CD4-positive, alpha-beta T cell treated with Interleukin-4 for 1 hour (primary cell): ENCODE measurements at places on chromosomes 13 and 19.

DNA sequence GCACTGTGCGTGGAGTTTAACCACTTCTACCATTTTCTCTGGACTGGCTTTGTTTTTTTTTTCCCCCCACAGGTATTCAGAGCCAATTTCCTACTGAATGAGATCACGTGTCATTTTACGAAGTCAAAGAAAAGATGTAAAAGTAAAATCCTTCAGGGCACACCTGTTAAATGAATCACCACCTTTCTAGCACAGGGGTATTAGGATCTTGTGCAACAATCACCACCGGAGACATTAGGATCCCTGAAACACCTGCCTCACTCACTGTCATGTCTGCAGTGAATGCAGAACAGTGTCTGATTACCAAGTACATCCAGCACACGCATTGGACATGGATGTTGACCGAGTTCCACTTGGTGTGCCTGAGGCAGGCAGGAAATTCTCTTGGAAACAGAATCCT lies 17.2 kb downstream of the BRD4 start:
- DNase-seq = no peak

DNA sequence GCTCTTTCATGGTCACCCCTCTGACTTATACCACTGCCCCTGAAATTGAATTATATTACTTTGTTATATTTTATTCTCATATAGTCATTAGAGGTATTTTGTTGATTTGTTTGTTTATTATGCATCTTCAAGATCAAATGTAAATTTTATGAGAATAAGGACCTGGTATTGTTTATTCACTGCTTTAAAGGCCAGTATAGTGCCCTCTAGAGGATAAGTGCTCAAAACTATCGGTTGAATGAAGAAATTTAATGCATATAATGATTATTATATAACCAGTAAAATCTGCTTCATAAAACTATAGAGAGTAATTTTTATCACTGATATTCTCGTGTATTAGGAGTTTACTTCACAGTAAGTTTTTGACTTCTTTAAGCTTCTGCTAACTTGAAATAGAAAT lies 1401.9 kb downstream of the SLITRK1 start:
- DNase-seq = no peak

DNA sequence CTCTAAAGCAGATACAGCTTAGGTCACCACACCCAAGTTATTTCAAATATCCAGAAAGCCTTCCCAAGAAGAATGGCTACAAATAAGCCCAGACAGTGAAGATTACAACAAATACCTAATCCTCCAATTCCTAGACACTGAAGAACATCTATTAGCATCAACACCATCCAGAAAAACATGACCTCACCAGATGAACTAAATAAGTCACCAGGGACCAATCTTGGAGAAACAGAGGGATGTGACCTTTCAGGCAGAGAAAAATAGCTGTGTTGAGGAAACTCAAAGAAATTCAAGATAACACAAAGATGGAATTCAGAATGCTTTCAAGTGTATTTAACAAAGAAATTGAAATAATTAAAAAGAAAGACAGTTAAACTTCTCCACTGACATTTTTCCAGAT lies 15.0 kb upstream of the CLC start:
- DNase-seq = no peak

- no peak for DNase-seq
Observed at GRCh38 chr13:106349080-106349931, 186.2 kb downstream of the EFNB2 start.

GRCh38 chr13:53052675-53053074 lies 24.1 kb downstream of the OLFM4 start:
- no peak for DNase-seq

- DNase-seq = no peak
Observed at GRCh38 chr19:30686176-30686820, 314.1 kb downstream of the ZNF536 start.

GRCh38 chr19:37594982-37595382 lies 306 bp downstream of the ZNF540 start:
- DNase-seq = peak; percentile 82

- no peak for DNase-seq
Observed at GRCh38 chr13:100535426-100536135, 53.0 kb downstream of the GGACT start.

DNA sequence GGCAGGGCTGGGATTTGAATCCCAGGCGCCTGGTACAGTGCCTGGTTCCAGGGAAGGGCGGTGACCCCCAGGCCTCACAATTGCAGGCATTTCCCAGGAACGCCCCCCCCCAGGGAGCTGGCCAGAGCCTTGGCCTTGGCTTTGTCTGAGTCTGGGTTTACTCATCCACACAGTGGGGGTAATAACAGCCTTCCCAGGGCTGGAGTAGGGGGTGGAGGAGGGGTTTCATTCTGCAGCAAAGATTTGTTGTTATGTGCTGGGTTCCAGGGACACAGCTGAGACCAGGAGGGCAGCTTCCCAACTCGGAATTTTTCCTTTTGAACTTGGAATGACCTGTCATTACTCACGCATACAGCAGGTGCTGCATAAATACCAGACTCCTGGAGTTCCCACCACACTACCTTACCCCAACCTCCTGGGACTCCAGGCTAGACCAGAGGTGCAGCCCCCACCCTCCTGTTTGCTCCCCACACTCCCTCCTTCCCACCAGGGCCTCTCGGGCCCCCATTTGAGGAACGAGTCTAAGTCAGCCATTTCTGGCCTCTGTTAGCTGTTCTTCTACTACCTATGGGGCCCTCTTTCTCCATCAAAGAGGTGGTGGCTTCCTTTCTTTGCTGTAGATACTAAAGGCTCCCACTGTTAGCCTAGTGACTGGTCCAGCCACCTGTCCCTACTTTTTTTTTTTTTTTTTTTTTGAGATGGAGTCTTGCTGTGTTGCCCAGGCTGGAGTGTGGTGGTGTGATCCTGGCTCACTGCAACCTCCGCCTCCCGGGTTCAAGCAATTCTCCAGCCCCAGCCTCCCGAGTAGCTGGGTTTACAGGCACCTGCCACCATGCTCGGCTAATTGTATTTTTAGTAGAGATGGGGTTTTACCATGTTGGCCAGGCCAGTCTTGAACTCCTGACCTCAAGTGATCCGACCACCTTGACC lies 1.6 kb upstream of the ADAMTS10 start:
- DNase-seq = no peak

- no peak for DNase-seq
Observed at GRCh38 chr13:65468628-65469027, 1761.5 kb downstream of the PCDH9 start.

GRCh38 chr13:93794197-93794885 lies 567.7 kb downstream of the GPC6 start:
- no peak for DNase-seq

GRCh38 chr13:109403012-109403421 lies 383.4 kb downstream of the IRS2 start:
- no peak for DNase-seq

GRCh38 chr13:113722921-113723320 lies 36.1 kb upstream of the TMEM255B start:
- no peak for DNase-seq

GRCh38 chr19:51927859-51928258 lies 587 bp downstream of the ZNF613 start:
- no peak for DNase-seq

DNA sequence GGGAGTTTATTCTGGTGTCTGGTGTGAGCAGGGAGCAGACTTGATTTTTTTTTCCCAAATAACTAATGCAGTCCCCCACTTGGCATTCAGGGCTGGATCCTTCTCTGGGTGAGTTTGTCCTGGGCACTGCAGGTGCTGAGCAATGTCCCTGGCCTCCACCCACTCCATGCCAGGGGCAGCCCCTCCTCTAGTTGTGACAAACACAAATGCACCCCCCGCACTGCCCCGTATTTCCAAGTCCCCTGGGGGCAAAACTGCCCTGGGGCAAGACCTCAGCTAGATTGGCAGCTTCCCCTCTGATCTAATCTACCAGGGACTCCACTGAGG lies 6.4 kb downstream of the MOB3A start:
- no peak for DNase-seq

DNA sequence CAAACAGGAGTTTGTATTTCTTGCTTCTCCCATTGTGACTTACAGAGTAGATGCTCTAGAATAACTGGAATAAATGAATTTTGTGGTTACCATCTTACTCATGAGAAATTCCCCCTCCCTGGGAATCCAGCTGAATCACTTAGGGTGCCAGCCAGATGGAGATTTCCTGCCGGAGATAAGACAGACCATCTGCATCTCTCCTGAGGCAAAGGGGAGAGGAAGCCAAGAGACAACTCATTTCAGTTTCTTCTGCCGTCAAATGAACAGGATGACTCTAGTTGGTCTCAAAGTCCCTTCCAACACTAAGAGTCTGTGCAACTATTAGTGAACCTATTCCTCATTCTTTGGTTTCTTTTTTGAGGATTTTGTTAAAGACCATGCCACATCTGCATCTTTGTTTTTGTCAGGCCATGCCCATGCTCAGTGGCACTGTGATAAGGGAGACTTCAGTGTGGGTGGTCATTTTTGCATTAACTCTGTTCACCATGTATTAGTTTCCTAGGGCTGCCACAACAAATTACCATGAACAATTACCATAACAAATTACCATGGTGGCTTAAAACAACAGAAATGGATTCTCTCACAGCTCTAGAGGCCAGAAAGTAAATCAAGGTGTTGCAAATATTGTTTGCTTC lies 112.8 kb downstream of the NDFIP2 start:
- no peak for DNase-seq

DNA sequence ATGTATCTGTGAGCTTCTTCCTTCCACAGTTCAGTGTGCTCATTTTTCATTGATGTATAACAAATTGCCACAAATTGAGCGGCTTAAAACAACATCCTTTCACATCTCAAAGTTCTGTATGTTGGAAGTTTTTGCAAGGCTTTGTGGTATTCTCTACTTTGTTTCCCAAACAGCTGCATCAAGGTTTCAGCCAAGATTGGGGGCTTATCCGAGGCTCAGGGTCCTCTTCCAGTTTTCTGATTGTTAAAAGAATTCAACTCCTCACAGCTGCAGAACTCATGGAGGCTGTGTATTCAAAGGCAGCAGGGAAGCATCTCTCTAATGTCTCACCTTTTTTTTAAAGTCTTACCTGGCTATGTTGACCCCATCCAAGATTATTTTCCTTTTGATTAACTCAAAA lies 1369.8 kb downstream of the PCDH9 start:
- no peak for DNase-seq

DNA sequence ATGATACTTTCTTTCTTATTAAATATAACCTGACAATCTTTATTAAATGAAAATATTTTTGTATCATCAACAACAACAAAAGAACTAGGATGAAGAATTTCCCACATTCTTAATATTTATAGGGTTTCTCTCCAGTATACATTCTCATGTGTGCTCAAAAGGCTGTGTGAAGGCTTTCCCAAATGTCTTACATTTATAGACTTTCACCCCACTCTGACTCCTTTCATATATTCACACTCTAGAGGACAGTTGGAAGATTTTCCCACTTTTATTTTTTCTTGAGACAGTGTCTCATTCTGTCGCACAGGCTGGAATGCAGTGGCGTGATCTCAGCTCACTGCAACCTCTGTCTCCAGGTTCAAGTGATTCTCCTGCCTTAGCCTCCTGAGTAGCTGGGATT lies 22.4 kb downstream of the ZNF14 start:
- no peak for DNase-seq

DNA sequence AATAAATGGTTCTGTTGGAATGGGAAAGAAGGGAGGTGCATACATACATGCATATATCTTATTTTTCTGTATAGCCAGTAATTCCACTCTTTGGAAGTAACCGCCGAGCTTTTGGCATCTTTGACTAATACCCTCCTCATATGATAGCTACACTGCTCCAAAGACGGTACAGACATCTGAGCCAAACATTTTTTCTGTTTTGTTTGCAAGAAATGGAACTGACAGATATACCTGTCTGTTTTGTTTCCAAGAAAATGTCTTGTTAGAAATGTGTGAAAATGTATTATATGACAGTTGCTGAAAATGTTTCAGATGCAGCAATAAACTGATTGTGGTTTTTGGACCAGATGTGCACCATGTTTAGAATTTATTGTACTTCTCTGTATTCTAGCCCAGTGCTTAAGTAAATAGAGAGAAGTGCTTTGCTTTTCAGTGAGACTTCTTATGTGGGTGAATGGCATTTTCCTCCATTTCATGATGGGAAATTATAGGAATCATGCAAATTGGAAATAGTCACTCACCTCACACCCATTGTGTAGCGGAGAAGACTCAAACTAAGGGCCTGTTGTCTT lies 396.9 kb downstream of the KCNRG start:
- DNase-seq = no peak

DNA sequence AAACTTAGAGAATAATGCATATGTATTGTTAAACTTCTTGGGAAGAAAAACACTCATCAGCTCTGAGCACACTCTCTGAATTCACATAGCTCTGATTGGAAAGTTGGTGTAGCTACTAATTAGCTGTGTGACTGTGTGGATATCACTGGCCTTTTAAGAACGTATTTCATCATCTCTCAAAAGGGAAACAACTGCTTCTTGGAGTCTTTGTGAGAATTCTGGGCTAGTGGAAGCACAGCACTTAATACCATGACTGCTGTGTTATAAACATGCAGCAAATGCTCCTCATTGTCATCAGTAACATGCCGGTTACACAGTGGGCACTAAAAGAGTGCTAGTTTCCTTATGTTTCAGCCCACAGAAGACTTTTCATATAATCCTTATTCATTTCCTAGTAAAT lies 220.9 kb upstream of the CSNK1A1L start:
- no peak for DNase-seq

DNA sequence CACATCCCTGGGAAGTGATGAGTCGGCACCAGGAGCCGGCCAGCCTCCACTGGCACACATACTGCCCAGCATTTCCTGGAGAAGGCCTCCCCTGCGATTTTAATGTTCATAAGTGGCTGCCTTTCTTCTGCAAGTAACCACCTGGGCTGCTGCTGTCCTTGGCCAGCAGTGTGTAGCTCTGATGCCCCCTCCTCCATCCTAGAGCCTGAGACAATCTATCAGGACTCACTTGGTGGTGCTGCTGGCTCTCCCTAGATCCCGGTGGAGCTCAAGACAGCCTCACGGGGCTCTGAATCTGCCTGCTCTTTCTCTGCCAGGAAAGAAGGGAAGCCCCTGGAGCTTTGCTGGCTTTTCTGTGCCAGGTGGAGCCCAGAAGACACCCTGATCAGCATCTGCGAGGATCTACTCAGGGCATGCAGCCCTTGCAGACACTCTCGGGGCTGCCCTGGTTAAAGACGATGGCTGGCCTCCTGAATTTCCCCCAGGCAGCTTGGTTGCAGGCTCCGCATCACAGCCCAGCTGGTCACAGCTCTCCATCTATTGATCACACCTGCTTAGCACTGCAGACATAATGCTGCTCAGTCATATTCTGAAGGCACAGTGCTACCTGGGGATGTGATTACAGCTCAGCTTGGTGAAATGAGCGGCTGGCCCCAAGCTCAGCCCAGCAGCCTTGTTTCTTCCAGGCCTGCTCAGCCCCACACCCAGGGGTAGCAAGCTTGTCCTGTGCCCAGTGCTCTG lies 122.3 kb downstream of the ZDHHC20 start:
- no peak for DNase-seq

DNA sequence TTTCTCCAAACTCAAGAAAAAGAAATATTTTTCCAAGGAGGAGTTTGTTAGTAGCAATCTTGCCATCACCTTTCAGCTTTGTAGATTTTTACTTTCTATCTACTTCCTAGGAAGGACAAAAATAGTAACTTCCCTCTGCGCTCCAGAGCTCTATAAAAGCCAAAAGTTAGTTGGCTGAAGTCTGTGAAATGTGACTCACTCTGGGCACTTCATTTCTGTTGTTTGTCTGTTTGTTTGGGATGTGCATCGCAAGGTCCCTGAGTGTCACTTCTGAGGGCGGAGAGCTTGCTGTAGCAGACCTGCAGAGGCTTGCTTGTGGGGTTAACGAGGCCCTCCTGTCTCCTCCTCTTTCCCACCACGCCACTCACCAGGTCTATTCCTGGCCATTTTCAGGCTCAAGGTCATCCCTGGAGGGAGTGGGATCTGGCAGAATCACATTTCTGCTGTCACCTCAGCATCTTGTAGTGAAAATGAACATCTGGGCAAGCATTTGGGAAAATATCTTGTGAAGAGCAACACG lies 307.6 kb downstream of the GPC6 start:
- no peak for DNase-seq

GRCh38 chr13:43401361-43401760 lies 378.0 kb downstream of the DNAJC15 start:
- DNase-seq = no peak
